HCT116 (cell line): ENCODE measurements at places on chromosomes 7 and 10.

GRCh38 chr10:14282276-14282675 lies 48.4 kb downstream of the FRMD4A start:
- no peak for DNase-seq

GRCh38 chr10:71536332-71536731 lies 139.6 kb downstream of the CDH23 start:
- DNase-seq = no peak

DNA sequence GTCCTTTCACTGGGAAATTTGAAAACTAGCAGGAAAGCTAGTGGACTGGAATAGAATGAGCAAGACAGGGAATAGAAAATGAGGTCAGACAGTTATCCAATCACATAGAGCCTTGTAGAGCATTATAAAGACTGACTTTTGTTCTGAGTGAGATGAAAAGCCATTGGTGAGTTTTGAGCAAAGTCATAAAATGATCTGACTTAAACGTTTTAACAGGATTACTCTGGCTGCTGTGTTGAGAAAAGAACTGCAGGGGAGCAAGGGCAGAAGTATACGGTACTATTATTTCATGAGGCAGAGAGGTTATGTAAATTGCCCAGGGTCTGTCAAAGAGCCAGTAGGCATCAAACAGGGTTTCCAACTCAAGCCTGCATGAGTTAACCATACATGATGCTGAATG lies 393.4 kb downstream of the TFEC start:
- no peak for DNase-seq

- no peak for DNase-seq
These were observed 69.5 kb downstream of the ADCY1 start for GRCh38 chr7:45643630-45644029.
